ENCODE measurements at places on chromosomes 2 and 18.

DNA sequence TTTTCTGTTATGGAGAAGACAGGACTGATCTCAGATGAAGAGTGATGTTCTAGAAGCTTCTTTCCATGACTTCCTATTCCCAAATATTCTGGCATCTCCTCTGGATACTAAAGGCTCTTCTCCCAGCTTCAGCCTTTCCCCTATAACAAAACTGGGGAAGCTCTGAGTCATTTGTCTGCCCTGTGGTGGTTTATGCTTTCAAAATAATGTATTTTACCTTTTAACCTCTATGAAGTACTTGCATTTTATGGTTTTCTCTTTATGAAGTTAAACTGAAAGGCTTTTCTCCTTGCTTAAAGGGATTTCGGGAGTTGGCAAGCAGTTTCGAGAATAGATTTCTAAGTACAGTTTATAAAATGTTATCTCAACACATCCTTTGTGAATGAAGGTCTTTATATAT is 104.4 kb downstream of the TANC1 start:
- no peak for DNase-seq

DNA sequence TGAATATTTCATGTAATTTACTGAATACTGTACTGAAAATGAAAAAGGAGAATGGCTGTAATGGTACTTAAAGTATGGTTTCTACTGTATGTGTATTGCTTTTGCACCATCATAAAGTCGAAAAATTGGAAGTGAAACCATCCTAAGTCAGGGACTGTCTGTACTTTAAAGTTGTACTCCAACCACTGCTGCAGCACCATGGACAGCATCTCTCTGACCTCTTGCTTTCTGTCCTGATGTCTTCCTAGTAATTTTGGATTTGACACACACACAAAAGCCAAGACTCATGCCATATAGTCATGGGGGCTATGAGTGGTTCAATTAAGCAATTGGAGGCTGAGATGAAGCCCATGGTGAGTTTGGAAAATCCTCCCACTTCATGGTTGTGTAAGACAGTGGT is 256.3 kb upstream of the PKDCC start:
- DNase-seq, result no peak

GRCh38 chr2:158325031-158325781 is 131.3 kb downstream of the CCDC148 start:
- no peak for DNase-seq

- no peak for DNase-seq
Measured at GRCh38 chr2:16742026-16742425, 76.4 kb upstream of the CYRIA start.

DNA sequence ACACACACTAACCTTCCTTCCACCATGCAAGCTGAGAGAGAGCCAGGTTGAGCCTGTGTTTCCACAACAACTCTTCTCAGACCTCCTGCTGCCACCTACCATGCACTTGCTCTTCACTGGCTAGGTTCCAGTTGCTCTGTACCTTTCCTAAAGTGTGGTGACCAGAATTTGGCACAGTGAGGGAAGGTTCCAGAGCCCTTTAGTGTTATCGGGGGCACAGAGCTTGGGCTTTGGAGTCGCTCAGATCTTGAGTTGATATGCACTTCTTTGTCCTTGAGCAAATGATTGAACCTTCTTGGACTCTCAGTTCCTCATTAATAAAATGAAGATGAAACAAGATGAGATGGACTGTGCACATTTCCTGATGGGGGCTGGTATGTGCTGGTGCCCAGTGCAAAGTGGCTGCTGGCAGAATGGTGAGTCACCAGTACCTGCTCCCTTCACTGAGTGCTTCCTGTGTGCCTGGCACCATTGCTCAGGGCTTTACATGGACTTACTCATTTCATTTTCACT is 47.1 kb downstream of the NEDD4L start:
- no peak for DNase-seq

DNA sequence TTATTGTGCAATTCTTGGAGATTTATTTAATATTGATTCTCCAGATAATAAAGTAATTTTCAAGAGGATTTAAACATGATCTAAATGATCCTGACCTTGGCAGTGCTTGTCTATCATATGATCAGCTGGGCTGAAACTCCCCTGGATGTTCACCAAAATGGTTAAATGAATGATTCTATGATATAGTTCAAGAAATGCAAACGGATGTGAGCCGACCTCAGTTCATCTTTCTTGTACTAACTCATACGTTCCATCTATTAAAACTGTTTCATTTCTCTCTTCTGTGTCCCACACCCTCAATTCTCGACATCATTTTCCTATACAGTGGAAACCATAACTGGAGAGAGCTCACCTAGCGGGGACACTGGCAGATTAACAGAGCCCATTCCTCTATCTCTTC is 281.7 kb upstream of the CCDC68 start:
- DNase-seq, result no peak

DNA sequence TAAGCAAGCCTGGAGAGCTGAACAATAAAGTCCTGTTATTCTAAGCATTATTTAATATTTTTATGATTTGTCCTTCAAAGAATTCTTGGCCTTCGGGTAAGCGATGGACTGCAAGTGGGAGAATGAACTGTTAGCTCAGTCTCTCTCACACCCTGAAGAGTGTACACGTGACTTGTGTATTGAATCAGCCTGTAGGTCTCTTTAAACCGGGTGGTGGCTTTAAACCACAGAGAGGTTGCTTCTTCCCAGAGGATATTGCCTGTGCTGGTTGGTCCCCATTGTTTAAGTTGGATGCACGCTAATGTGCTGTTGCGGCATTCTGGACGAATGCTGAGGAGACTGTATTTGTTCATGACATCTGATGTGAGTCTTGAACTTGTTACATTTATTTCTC is 183.3 kb downstream of the LTBP1 start:
- no peak for DNase-seq

GRCh38 chr18:50656841-50657470 is 97.1 kb downstream of the MAPK4 start:
- DNase-seq, result no peak

DNA sequence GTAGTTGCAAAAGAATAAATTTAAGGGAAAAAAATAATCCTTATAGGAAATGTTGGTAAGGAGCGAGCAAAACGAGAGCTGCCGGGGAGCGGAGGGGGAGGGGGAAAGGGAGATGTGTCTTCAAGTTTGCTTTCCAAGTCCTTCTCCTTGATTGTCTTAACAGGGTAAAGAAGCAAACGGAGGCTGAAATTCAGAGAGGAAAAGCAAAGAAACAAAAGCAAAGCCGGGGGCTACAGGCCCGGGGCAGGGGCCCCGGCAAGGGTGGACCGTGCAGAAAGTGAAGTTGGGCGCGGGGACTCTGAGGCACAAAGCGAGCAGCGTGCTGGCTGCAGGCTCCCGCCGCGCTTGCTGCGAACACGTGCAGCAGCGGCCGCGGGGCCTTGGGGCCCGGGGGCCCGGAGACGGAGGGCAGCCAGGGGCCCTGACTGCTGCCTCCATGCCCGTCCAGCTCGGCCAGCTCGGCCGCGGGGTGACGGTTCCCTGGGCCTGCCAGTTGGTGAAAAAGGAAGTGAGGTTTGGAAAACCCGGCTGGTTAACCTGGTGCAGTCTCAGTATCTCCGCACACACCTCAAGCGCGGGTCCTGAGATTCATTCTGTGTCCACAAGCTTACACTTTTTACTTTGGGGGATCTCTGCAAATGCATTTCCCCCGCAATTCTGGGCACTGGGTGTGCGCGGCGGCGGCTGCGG is 4.1 kb downstream of the BCL11A start:
- no peak for DNase-seq

- no peak for DNase-seq
Measured at GRCh38 chr2:21038403-21039073, 5.3 kb downstream of the APOB start.

DNA sequence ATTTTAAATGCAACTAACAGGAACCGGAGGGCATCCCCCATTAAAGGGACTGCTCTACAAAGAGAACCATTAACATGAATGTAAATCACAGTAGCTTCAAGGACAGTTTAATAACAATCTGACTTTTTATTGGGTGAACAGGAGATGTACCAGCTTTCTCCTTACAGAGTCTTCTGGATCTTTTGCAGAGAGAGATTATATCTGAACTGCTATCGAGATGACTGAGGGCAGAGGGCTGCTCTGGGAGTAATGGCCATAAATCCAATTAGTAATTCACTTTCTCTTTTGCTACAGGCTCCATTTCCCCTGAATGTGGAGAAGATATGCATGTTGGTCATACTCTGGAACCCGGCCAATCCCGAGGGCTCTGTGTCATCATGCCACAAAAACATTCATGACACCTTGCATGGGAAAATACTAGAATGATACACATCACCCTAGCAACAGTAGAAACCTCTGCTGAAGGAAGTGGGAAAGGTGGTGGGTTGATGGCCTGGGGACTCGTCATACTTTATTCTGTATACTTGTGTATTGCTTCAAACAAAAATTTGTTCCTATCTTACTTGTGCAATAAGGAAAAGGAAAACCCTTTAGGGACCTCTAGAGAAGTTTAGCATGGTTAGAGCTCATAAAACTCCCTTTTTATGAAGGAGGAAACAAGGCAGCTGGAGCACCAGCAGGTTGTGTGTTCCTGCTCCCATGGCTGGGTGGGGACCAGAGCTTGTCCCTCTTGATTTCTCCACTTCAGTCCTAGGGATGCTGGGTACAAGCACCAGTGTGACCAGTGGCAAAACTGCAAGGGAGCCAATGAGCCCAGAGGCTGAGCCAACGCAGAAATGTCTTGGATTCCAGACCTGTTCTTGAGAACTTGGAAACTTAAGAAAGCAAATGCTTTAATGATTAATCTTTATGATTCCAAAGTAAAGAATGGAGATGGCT is 26.0 kb downstream of the CTAGE1 start:
- DNase-seq, result peak; percentile 19

- DNase-seq, result no peak
Measured at GRCh38 chr2:71940695-71941094, 207.0 kb downstream of the CYP26B1 start.

DNA sequence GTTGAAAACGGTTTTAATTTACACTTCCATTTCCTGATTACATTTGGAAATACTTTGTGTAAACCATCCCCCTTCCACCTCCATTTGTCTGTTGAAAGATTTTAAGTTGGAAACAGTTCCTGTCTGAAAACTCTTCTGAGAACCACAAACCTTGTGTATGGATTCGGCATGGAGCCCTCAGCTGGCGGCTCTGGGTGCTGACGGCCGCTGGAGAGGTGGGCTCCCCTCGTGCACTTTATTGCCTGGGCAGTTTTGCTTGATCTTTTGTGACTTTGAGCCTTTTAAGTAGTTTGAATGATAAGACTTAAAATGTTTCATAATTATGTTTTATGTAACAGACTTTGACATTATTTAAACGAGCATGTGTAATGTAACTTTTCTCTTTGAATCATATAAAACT is 11.1 kb downstream of the KLF11 start:
- no peak for DNase-seq

GRCh38 chr2:225693259-225693658 is 293.7 kb downstream of the NYAP2 start:
- no peak for DNase-seq

DNA sequence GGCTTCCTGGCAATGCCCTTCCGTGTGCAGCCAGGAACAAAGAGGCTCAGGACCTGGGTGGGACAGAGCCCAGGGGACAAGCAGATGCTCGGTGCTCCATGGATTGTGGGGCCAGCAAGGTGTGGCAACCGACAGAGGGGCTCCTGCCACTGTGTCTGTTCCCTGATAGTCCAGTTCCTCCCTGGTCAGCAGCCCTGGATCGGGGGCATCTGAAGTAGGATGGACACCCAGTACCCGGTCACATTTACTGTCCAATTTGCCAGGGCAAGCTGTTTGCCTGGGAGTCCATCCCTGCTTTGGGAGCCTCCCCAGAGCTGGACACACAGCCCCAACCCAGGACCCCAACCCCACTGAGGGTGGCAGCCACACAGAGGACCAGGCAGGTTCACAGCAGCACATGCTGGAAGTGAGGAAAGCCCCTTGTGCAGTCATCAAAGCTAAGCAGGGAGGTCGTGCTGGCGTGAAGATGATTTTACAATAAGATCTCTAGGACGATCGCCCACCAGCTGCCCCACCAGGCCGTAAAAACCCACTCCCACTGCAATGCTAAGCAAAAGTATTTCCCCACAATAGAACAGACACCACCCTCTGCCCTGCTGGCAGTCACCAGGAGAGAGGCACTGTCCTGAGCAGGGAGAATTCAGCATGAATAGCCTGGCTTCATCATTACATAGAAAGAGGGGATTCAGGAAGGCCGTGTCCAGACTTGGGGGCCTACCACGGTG is 141.7 kb downstream of the NDUFA10 start:
- no peak for DNase-seq

- no peak for DNase-seq
Measured at GRCh38 chr2:154336201-154336600, 362.3 kb upstream of the KCNJ3 start.

- DNase-seq, result no peak
Measured at GRCh38 chr2:182088681-182089320, 103.1 kb downstream of the PPP1R1C start.

GRCh38 chr2:157593411-157593810 is 35.3 kb downstream of the ACVR1C start:
- DNase-seq, result no peak

DNA sequence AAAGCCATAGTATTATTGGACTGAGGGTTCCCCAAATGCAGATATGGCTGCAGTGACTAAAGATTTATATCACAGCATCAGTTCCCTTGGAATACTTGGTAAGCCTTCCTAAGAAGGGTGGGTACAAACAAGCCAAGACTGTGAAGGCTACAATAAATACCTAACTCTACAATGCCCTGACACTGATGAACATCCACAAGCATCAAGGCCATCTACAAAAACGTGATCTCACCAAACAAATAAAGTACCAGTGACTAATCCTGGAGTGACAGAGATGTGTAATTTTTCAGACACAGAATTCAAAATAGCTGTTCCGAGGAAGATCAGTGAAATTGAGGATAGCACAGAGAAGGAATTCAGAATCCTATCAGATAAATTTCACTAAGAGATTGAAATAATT is 254.5 kb downstream of the PARD3B start:
- DNase-seq, result no peak

DNA sequence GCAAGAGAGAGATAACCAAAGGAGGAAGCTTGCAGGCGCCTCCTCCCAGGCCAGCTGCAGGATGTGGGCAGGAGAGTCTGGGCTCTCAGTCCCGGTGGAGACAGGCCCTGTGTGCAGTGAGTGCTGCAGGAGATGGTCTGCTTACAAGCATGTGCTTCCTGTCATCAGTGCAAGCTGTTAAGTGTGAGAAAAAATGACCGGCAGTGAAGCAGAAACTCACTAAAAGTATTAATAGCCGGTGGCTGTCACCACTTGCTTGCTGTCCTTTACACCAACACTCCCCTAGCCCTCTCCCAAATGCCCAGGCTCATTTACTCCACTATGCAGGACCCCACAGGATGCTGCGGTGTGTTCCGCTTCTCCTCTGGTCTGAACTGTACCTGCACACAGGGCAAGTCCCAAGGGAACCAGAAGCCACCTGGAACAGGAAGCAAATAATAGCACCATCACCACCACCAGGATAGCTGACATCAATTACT is 435.6 kb upstream of the HS6ST1 start:
- DNase-seq, result no peak

DNA sequence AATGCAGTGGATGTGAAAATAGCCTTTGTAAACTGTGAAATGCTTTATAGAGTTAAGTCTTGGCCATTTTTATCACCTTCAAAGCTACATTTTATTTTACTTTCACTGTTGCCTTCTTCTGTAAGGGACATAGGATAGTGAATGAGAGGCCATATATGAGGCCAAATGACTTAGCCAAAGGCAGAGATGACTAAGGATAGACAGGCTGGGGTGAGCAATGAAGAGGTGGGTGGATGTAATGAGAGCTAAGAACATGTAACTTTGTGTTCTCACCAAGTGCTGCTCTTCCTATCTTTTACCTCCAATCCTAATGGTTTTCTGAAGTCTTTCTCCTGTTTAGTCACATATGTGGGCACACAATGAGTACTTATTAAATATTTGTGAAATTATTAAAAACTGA is 101.9 kb downstream of the MBD5 start:
- no peak for DNase-seq
